ENCODE measurements at places on chromosomes 13 and 19.

GRCh38 chr13:45700971-45701900 is 884 bp upstream of the CBY2 start:
- DNase-seq = no peak

GRCh38 chr19:30745476-30745985 is 373.3 kb downstream of the ZNF536 start:
- no peak for DNase-seq

DNA sequence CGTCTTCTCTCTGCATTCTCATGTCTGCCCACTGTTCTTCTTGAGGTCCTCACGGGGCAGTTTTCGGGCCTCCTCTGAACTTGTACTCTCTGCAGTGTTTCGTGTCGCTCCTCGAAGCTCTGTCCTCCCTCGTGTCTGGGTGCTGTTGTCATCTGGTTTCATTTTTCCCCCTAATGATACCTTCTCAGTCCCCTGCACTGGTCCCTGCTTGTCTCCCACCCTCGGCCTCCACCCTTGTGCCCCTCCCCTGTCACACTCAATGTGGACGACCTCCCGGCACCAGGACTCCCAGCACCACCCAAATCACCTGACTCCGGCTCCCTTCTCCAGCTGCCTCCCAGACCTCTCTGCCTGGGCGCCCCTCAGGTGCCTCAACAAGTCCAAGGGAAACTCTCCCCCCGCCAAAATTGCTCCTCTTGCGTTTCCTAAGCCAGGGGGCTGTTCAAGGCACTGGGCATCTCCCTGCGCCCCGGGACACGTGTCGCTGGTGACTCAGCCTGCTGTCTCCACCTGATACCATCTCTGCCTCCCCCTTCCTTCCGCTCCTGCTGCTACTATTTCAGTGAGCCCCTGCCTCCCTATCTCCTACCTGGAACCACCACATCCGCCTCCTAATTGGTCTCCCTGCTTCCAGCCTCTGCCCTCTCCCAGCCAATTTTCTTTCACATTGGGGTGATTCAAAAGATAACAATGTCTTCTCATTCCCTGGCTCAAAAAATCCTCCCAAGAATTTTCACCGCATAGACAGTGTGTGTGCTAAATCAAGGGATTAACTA is 49.5 kb downstream of the RFX2 start:
- DNase-seq = peak; percentile 56

GRCh38 chr13:33111414-33112110 is 95.3 kb downstream of the KL start:
- DNase-seq = peak; percentile 64

DNA sequence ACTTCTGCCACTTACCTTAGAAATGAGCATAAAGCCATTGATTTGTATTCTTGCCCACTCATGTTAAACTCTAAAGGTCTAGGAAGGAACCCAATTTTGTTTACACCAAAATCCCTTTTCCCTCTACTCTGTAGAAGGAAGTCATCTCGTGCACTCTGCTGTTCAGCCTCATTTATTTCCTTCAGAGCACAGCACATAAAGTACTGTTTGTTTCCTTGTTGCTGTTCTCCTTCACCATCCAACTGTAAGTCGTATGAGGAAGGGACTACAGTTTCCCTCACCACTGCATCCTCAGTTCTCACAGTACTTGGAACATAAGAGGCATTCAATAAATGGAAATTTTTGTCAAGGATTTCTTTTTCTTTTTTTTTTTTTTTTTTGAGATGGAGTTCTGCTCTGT is 24.6 kb downstream of the CDADC1 start:
- DNase-seq = no peak

GRCh38 chr19:33498391-33499000 is 23.1 kb downstream of the PEPD start:
- no peak for DNase-seq

Measured in astrocyte of the spinal cord (primary cell).